ENCODE measurements at places on chromosomes 5 and 9.

DNA sequence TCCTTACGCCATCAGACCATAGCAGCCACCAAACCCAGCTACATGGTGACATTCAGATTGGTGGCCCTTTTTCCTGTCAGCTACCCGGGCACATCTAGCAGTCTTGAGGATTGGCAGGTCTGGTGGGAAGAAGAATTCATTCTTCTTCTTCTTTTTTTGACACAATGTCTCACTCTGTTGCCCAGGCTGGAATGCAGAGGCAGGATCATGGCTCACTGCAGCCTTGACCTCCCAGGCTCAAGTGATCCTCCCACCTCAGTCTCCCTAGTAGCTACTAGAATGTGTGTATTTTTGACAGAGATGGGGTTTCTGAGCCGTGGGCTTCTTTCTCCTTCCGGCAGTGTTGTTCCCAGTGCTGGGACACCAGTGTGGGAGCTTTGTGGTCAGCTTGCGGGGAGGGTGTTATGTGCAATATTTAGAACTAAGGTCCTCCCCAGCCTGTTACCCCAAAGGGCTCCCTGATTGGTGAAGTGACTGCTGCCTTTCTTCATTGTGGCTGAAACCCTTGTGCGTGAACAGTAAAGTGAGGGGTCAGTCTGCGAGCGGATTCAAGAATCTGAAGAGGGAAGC is 3.4 kb downstream of the NTMT1 start:
- DNase-seq: no peak

- DNase-seq: no peak
Measured at GRCh38 chr9:130497139-130497538, 52.4 kb downstream of the ASS1 start.

DNA sequence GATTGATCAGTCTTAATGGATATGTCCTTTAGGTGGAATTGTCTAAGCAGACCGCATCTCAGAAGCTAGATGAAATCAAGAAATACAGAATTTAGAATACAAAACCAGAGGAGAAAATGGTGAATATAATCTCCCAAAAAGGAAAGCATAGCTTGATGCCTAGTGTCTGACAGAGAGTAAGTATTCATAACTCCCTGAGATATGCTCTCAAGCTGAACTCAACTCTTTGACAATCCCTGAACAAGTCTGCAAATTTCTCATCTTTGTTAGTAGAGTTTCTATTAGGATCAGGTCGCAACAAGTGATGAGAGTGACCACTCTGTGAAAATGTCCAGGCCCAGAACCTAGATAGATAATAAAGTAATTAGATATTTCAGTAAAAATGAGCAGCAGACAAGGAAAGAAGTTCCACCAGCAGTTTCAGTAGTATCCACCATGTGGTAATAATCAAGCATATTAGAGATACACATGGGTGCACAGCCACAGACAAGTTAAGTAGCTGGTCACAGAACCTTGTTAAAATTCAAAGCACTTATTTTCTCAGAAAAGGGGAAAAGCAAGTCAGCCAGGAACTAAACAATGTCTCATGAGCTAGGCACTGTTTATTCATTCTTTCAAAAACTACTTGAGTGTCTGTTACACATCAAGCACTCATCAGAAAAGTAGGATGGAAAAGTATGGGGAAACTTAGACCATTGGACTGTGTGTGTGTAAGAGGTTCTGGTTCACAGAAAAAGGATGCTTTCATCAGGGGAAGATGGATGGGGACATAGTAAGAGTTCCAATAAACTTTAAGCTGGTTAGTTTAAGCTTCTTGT is 481.5 kb upstream of the TUSC1 start:
- no peak for DNase-seq

- DNase-seq: no peak
Measured at GRCh38 chr9:135661816-135662560, 1.1 kb upstream of the LCN9 start.

- DNase-seq: no peak
Measured at GRCh38 chr5:38751103-38751502, 94.7 kb upstream of the OSMR start.

- DNase-seq: no peak
Measured at GRCh38 chr5:139635606-139636206, 12.4 kb upstream of the CXXC5 start.

DNA sequence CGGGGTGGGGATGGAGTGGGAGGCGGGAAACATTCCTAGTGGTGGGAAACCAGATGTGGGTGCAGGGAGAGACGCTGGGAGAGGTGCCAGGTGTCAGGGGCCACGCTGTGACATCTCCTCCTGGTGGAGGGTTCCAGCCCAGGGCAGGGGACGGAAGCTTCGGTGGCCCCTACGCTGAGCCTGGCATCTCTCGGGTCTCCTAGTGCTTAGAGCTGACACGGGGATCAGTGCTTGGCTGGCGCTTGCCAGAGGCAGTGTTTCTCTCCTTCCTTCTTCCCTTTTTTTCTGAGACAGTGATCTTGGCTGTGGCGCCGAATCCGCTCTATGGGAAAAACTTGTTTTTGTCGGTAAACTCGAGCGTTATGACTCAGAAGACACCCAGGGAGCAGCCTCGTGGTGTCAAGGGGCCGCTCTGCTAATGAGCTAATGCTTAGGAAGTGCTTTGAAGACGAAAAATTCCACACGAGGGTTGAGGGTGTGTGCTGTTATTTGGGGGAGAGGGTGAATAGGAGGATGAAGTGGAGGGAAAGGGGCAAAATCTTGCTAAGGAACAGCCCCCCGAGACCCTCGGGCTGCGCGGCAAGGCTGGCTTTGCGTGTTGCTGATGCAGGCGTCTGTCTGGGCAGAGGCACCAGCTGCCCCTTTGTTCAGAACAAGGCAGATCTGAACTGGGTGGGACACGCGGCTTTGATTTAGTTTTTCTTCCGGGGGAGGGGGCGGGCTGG is 20.4 kb upstream of the IER5L start:
- DNase-seq: no peak

DNA sequence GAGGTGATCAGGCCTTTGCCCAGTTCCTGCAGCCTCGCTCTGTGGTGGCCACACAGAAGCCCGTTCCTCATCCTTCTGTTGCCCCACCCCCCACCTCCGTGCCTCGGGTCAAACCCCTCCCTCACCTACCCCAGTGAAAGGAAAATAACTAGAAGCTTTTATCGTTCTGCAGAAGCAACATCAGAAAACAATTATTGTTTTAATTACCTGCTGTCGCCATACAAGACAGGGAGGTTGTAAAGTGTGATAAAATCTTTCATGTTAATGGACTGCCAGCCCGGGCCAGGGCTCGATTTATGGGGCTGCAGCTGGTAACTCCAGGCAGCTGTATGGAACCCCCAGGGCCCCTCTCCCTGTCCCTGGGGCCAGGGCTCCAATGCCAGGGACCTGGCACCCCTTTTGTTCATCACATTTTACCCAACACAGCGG is 20.6 kb downstream of the UNC5A start:
- no peak for DNase-seq

DNA sequence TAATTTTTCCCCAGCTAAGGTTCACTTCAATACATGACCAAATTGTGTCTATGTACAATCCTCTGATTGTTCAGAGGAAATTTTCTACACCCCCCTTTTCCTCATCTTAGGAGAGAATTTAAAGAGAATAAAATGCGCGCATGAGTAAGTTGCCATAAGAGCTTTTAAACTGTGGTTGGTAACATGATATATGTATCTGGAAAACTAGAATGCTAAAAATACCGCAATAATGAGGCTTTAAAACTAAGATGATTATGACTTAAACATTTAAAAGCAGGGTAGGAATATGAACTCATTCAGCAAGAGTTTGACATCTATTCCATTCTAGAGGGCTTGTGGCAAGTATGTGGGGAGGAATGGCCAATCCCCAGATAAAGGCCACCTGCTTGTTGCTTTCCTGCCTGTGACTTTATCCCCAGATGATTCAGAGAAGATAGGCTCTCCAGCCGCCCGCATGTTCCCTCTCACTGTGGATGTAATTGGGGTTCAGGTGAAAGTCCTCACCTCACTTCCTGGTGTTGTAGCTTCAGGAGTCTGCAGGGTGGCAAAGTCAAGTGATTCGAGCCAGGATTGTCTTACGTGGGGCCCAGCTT is 26.5 kb upstream of the BASP1 start:
- DNase-seq: no peak

- DNase-seq: no peak
Measured at GRCh38 chr5:74166064-74166463, 474.5 kb downstream of the ENC1 start.

GRCh38 chr5:111268300-111268699 is 44.1 kb downstream of the CAMK4 start:
- DNase-seq: no peak

DNA sequence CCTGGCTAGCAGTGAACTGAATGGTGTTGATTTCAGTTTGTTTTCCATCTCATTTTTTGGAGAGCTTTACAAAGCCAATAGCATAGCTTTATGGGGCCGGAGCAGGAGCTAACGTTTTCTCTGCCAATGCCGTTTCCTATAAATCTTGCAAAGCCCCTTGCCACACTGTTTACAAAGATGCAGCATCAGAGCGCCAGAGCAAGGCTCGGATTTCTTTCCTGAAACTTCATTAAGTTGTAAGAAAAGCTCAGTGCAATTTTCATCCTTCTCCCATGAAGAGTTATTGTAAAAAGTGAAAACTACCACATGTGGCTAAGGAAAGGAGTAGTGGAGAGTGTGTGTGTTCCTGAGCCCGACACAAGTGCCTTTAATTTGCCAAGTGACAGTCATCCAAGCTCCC is 178.2 kb upstream of the GDNF start:
- DNase-seq: no peak

- DNase-seq: no peak
Measured at GRCh38 chr9:20396509-20396908, 225.8 kb downstream of the MLLT3 start.

- DNase-seq: no peak
Measured at GRCh38 chr9:76512826-76513225, 53.8 kb downstream of the GCNT1 start.

- no peak for DNase-seq
Measured at GRCh38 chr5:178564811-178565550, 25.2 kb downstream of the COL23A1 start.

DNA sequence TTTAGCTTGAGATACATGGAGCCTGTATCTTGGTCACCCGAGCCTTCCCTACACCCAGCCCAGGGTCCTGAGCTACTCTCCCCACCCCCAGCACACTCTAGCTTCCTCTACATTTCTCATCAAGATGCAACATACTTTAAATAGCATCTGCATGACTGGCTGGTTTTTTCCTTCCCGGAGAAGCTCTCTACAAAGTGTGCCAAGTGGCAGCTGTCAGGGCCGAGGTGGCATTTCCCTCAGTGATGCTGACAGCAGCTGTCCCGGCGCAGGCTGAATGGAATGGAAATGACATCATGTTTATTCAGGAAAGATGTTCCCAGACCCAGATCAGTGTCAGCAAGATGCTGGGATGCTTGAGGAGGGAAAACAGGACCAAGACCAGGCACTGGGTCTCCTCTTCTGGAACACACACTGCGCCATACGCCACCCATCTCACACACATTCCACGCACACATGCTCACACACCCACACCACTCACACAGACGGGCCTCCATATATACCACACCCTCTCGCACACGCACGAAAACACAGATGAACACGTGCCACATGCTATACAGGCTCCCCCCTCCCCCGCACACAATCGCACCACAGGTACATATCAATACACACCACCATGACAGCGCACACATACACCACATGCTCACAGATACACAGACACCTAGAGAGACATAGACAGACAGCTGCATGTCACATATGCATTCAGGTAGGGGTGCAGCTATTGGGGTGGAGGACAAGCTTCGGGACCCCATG is 67.8 kb downstream of the LHX2 start:
- DNase-seq: no peak

GRCh38 chr5:104082754-104083153 is 520.2 kb upstream of the NUDT12 start:
- no peak for DNase-seq

DNA sequence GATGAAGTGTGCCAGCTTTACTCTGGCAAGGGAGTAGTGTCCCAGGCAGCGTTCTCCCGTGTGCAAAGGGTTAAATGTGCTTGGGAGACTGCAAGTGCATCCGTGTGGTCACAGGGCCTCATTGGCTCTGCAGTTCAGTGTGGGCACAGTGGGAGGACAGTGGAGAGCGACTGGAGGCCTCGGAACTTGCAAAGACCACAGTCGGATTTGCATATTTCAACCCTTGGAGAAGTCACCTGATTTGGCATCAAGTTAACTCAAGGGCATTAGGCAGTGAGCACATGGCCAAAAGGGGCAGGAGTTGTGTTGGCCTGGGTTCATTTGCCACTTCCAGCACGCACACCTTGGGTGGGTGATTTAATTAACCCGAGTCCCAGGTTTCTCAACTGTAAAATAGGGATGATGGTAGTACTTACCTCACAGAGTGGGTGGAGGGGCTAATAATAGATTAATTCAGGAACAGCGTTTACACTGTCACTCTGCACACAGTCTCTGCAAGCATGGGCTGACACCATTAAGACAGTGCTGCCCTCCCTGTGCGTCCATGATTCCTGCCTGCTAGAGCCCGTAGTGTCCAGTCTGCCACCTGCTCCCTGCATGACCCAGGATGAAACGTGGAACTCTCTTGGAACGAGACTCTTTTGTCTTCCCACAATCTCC is 22.7 kb downstream of the JADE2 start:
- DNase-seq: no peak

- peak; percentile 29 for DNase-seq
Measured at GRCh38 chr9:135990468-135991429, 29.6 kb upstream of the UBAC1 start.

DNA sequence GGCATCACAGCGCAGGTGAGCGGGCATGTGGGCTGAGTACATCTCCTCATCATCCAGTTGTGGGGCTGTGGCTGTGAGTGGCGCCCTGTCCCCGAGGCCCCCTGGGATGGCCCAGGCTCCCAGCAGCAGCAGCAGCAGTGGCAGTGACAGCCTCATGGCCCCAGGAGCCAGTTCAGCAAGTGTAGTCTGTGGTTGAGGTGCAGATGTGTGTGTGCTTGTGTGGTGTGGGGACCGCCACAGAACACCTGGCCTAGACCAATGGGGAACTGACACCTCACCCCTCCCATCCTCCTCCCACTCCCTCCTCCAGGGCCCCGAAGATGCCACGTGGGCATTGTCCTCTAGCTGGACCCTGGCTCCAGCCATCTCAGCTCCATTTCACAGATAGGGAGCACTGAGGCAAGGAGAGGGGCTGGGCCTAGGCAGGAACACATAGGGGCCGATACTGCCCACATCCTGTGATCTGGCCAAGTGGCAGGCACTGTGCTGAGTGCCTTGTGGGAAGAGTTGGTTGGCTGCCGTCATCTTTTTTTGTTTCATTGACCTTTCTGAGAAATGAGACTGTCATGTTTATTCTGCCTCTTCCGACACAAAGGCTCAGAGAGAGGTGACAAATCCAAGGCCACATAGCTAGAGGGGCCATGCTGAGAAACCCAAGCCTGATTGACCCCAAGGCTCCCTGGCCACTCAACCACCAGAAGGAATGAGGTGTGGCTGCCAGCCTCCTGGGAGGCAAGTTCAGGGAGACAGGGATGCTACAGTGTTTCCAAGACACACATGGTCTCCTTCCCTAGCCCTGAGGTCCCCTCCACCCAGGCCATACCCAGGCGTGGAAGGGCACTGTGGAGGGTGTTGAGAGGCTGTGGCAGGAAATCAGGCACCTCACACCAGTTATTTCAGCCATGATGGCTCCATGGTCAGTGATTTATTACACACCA is at the start of gene MZB1:
Gene MZB1 (minus strand): TSS at position 213 of the 938 bp plus-strand sequence. CDS start 57 bp downstream, at position 156.
- peak; percentile 34 for DNase-seq

Data from activated T-cell treated with anti-CD3 and anti-CD28 coated beads for 4 hours (primary cell).